Cerebellum (tissue), 4 donors: ENCODE measurements at places on chromosomes 12 and 14.
A peak's percentile ranks its signal among the peaks of the same experiment; 100 is the strongest.

DNA sequence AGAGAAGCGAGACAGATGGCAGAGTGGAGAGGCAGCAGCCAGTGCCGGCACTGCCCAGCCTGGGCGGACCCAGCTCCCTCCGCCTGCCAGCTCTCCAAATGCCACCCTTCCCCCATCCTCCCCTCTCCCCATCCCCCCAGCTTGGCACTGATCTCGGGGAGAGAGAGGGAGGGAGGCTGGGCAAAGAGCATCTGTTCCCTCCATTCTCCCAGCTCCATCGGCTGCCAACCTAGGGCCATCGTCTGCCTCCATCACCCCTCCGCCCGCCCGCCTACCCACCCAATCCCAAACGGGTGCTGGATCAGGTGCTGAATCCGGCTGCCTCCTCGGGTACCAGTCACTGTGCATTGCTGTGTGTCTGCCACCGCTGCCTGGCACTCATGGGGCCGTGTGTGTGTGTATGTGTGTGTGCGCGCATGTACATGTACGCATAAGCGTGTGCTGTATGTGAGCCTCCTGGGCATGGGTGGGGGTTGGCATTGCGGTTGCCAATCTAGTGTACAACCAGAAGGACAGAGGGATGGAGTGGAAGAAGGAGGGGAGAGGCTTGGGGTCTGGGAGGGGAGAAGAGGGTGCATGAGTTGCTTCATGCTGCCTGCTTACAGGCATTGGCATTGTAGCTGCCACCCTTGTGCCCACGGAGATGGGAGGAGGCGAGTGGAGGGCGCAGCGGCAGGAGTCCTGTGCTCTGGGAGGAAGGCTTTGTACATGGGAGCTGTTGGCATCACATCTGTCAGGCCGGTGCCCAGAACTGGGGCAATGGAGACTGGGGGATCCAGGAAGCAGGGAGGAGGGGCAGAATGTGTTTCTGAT lies 38.4 kb downstream of the ZFHX2 start:
- DNase-seq: peak; percentile 91

DNA sequence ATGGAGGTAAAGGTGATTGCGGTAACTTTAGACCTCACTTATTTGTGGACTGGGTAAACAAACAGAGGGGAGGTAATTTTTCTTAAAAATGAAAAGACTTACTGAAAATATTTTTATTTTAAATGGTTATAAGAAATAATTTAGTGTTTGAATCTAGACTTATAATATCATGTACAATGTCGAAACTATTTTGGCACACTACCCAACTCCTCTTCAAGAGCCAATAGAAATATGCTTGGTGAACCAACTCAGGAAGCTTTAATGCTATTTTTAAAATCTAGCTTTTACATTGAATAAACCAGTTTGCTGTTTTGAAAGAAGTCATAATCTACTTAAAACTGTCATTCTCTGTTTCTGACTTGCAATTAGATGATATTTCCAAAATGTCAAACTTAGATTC lies 175.8 kb upstream of the NPAS3 start:
- no peak for DNase-seq

DNA sequence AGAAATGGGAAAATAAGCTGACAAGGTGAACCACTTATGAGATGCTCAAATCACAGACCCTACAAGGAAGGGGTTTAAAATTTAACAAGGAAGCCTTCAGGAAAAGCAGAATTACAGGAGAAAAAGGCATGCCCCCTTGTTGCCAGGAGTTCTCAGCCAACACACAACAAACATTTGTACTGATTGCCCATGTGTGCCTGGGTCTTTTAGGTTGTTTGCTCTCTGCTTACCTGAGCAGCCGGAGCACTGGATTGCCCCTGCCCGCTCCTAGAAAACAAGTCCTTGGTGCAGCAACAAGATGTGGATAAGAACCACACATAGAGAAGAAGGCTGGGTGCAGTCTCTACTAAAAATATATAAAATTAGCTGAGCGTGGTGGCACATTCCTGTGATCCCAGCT lies 3.4 kb downstream of the DRAM1 start:
- DNase-seq: no peak

DNA sequence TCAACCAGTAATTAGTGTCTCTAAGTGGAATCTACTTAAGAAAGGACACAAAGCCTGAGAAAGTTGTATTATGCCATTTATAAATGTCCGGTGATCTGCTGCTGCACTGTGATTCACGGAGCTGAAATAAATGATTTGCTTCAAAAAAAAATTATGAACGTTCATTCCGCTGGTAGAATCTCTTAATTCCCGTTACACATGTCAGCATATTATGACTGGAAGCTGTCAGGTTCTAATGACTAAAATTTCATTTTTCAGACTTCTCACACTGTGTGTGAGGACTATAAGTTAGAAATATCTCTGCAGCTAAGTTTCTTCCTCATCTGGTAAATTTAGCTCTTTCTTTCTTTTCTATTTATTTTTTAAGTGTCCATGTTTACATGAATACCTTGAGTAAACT lies 647.1 kb downstream of the VRK1 start:
- no peak for DNase-seq
